ENCODE measurements at places on chromosomes 3 and 15.

DNA sequence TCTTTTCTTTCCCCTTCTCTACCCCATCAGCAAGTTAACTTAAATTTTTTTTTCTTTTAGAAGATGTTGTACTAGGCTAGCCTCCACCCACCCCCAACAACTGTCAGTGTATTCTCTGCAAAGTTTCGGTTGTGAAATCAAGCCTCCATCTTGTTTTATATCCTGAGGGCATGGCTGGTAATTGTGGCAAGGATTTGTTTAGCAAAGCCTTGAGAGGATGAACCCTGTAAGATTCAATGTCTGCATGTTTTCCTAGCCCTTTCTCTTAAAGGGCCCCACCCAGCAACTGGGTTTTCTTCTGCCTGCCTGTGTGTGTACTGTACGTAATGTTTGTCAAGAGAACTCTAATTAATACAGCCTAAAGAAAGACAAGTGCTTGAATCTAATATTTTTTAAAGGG is 475.3 kb downstream of the FHIT start:
- peak; percentile 26 for DNase-seq

GRCh38 chr3:112074616-112075497 is 11.3 kb upstream of the C3orf52 start:
- peak; percentile 89 for DNase-seq

DNA sequence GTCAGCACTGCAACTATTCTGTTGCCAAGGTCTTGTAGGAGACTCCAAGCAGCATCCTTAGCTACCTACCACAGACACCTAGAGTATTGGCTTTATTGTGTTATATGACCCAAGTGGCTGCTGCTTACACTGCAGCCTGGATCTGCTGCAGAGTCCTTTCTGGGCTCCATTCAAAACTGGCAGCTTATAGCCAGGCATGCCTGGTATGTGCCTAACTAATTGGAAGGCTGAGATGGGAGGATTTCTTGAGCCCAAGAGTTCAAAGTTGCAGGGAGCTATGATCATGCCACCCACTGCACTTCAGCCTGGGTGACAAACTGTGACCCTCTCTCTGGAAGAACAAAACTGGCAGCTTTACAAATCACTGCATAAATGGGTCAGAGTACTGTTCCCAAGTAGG is 8.6 kb downstream of the NDUFB4 start:
- peak; percentile 38 for DNase-seq

DNA sequence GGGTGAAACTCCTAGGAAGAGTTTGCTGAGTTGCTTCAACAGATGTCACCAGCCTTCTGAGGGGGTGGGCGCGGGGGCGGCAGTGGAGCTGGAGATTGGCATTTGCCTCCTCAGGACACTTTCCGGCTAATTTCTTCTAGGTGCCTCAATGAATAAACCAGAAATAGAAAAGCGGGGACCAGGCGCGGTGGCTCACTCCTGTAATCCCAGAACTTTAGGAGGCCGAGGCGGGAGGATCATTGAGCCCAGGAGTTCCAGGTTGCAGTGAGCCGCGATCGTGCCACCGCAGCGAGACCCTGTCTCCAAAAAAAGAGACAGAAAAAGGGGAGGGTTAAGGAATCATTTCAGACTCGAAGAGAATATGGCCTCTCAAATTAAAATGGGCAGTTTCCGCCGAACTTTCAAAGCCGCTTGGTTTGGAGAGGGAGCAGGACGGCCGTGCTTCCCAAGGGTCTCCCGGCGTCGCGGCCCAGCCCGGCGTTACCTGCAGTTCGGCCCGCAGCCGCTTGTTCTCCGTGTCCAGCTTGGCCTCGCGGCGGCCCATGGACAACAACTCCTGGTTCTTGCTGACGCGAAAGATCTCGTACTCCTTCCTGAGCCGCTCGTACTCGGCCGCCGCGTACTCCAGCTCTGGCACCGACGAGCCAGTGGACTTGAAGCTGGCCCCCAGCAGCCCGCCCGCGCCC is 587 bp downstream of the NPHP3 start:
- DNase-seq, result peak; percentile 73

DNA sequence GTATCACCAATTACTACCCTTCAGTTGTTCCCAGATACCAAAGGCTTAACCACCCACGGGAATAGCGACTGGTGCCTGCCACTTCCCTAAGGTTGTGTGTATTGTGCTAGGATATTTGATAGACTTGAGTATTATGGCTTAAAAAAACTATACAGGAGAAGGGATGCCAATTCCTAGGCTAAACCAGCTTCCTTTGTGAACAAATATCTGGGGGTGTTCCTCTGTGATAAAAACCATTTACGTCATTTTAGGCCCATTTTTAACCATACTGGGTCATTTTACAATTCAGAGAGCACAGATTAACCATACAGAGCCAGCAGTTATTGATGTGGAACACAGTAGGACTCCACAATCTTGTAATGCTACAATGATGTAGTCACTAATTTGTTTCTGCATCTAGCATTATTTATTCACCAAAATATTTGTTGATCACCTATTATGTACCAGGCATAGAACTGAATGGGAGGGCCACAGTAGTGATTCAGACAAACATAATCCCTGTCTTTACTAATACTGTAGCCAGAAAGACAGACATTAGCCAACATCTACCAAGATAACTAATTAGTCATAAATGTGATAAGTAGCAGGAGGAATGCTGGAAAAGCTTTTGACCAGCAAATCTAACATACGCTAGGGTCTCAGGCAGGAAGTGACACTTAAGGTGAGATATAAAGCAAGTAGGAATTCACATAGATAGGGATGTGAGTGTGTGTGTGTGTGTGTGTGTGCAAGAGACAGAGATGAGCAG is 184.8 kb downstream of the MECOM start:
- DNase-seq, result peak; percentile 12

DNA sequence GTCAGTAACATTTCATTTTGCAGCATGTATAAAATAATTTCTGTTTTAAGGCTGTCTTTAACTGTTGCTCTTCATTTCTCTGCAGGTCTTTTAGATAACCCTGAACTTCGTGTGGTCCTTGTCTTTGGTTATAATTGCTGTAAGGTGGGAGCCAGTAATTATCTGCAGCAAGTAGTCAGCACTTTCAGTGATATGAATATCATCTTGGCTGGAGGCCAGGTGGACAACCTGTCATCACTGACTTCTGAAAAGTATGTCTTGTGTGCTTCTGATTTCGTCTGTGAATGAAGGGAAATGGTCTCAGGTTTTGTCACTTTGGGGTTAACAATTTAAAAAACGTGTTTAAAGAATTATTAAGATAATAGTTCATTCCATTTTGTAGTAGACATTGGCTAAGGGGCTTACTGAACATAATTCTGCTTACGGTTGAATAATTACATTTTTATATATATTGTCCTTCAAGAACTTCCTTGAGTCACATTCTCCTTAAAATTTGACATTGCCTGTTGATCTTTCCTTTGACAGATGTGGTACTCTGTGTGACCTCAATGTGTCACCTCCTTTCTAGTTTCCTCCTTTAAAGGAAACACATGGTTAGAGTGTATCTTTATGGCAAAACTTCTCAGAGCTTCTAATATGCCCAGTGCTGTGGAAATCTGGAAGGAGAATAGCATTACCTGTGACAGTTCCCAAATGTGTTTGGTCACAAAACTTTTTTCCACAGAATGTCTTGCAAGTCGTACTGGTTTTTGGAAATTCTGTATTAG is 26.3 kb downstream of the FBXO22 start:
- DNase-seq, result no peak

- DNase-seq, result no peak
Observed at GRCh38 chr3:186152361-186152798, 43.5 kb upstream of the ETV5 start.

- DNase-seq, result no peak
Observed at GRCh38 chr3:114545193-114545592, 251.4 kb downstream of the TIGIT start.

- no peak for DNase-seq
Observed at GRCh38 chr3:18789734-18790133, 358.6 kb upstream of the KCNH8 start.

GRCh38 chr3:46848271-46849044 is 14.8 kb downstream of the MYL3 start:
- peak; percentile 91 for DNase-seq

DNA sequence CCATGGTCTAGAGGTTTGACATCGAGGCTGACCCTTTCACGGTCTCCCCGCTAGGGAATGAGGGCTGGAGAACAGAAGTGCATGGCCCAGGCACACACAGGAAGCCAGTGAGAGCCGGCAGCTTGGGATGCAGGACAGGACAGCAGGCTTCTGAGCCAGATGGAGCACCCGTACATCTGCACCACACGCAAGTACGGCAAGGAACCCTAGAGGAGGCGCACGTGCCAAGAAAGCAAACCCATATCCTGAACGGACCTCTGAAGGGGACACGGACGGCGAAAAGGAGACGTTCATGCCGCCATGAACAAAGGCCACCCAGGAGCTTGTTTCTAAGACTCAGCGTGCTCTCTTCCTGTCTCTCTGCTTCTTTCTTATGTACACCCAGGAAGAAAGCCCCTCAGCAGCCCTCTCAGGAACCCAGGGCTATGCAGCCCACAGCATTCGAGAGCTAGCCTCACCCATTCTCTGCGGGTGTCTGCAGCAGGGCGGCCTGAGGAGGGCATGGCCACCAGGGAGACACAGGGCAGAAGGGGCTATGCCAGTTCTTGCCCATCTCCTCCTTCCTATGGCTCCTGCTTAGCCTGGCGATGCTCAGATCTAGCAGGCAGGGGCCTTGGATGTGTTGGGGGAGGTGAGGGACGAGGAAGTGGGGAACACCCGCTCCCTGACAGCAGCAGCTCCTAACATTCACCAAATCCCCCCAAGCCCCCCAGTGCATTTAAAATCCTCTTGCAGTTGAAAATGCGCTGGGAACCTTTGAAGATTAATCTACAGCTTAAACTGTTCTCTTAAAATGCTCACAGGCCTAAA is 81.3 kb downstream of the PCSK6 start:
- DNase-seq, result no peak

GRCh38 chr15:74869726-74870407 is 3.3 kb downstream of the SCAMP2 start:
- DNase-seq, result peak; percentile 42

- no peak for DNase-seq
Observed at GRCh38 chr3:105409364-105409763, 42.7 kb downstream of the ALCAM start.

DNA sequence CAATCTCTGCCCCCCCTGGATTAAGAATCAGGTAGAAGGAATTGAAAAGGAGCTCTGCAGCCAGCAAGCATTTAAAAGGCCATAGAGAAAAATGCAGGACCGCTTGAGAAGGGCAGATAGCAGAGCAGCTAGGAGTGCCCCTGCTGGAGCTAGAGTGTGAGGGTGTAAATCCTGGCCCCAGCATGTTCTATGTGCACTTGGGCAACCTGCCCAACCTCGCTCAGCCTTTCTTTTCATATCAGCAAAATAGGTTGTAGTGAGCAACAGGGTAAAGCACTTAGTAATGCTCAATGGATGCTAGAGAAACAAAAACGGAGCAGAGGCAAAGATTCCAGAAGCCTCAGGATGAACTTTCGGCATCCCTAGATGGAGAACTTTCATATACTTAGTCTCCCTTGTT is 25.0 kb upstream of the THBS1 start:
- DNase-seq, result peak; percentile 9

- DNase-seq, result no peak
Observed at GRCh38 chr15:94119298-94119811, 112.0 kb upstream of the MCTP2 start.

DNA sequence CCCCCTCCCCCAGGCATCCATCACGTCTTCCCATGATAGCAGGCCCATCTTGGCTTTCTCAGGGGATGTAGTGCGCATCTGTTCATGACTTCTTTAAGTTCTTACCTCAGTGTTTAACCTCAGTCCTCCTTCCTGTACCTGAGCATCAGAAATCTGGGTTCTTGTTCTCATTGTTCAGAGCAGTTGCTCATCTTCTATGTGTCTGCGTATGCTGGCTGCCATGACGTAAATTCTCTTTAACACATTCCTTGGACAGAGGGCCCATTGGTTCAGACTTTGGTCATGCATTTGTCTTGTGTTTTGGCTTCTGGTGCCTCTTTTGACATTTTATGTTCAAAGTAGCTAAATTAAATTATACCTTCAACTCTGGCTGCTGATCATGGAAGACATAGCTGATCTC is 227.3 kb downstream of the CACNA2D3 start:
- DNase-seq, result no peak

DNA sequence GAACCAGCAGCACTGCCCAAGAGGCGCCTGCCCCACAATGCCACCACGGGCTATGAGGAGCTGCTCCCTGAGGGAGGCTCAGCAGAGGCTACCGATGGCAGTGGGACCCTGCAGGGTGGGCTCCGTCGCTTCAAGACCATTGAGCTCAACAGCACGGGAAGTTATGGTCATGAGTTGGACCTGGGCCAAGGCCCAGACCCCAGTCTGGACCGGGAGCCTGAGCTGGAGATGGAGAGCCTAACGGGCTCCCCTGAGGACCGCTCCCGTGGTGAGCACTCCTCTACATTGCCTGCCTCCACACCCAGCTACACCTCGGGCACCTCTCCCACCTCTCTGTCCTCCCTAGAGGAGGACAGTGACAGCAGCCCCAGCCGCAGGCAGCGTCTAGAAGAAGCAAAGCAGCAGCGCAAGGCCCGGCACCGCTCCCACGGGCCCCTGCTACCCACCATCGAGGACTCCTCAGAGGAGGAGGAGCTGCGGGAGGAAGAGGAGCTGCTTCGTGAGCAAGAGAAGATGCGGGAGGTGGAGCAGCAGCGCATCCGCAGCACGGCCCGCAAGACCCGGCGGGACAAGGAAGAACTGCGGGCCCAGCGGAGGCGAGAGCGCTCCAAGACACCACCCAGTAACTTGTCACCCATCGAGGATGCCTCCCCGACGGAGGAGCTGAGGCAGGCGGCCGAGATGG is 21.8 kb upstream of the APEH start:
- DNase-seq, result no peak

- peak; percentile 34 for DNase-seq
Observed at GRCh38 chr3:149579161-149579560, 78.7 kb downstream of the WWTR1 start.

DNA sequence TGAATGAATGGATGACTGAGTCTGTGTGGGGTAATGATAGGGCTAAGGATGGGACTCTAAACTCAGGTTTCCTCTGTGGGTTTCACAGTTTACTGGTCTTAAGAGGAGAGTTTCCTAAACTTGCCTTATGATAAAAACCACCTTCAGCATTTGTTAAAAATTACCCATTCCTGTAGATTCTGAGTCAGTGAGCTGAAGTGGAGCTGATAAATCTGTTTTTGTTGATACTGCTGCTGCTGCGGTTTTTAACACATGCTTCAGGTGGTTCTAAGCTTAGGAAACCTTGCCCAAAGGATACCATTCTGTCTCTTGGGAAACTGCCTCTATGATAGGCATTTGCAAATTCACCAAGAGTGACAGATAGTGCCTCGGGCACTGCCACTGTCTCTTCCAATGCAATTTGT is 52.6 kb downstream of the MECOM start:
- no peak for DNase-seq

DNA sequence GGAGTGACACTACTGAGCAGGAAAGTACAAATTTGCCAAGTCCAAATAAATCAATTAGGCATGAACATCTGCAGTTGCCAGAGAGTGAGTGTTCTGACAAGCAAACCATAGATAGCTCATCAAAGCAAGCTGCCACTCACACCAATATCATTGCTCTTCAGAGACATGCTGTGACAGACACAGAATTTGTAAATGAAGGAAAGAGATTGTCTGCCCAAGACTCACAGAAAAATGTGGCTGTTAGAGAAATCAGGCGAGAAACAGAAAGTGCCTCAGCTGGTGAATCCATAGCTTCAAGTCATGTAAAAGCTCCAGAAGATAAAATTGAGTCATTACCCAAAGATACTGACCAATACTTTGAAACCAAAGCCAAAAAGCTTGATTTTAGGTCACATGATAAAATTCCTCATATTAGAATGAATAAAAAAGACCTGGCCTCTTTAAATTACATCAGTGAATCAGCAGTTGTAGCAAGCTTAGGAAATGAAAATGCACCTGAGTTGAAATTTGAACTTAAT is 50.8 kb downstream of the CRYBG3 start:
- DNase-seq, result no peak
